Stimulated activated naive CD4-positive, alpha-beta T cell (primary cell): ENCODE measurements at places on chromosomes 7 and 10.

- DNase-seq, result no peak
Measured at GRCh38 chr10:68242051-68242450, 10.1 kb upstream of the ATOH7 start.

DNA sequence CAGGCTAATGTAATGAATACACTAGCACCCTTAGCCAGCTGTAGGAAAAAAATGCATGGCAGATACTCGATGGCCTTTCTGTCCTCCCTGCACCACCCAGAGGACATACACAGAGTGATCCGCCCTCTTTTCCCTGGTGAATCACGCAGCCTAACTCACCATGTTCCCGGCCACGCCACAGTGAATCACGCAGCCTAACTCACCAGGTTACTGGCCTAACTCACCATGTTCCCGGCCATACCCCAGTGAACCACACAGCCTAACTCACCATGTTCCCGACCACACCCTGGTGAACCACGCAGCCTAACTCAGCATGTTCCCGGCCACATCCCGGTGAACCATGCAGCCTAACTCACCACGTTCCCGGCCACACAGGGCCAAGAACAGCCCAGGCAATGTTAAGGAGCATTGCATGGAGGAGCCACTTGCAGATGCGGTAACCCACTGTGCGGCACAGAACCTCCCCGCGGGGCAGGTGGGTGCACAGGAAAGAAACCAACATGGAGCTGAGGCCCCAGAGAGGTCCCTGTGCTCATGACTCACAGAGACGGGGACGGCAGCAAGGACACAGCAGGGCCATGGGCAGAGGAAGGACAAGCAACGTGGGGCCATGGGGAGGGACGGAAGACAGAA, 508.5 kb downstream of the DNAJB6 start:
- DNase-seq, result no peak

DNA sequence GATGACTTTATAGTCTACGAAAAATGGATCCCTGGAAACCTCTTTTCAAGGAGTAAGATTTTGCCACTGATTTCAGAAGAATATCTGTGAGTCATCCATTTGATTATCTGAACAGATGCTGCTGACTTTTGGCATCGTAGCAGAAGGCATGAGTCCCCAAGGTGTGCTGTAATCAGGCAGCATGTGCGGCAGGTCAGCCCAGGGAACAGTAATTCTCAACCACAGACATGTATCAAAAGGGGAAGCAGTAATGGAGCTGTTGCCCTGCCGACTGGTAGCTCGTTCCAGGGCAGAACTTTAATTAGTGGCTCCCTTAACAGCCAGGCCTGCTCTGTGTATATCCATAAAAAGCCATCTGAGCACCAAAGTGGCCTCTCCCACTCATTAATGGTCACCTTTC, 5.7 kb upstream of the VWC2 start:
- DNase-seq, result no peak

- DNase-seq, result no peak
Measured at GRCh38 chr7:66666313-66666952, 37.8 kb downstream of the KCTD7 start.

DNA sequence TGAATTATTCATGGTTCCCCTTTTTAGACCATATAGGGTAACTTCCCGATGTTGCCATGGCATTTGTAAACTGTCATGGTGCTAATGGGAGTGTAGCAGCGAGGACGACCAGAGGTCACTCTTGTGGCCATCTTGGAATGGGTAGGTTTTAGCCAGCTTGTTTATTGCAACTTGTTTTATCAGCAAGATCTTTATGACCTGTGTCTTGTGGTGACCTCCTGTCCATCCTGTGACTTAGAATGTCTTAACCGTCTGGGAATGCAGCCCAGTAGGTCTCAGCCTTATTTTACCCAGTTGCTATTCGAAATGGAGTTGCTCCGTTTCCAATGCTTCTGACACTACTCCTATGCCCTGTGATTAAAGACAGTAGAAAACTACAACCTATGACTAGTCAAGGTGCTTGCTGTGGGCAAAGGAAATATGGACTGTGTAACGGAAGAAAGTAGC, 18.8 kb upstream of the PAXIP1 start:
- DNase-seq, result no peak

DNA sequence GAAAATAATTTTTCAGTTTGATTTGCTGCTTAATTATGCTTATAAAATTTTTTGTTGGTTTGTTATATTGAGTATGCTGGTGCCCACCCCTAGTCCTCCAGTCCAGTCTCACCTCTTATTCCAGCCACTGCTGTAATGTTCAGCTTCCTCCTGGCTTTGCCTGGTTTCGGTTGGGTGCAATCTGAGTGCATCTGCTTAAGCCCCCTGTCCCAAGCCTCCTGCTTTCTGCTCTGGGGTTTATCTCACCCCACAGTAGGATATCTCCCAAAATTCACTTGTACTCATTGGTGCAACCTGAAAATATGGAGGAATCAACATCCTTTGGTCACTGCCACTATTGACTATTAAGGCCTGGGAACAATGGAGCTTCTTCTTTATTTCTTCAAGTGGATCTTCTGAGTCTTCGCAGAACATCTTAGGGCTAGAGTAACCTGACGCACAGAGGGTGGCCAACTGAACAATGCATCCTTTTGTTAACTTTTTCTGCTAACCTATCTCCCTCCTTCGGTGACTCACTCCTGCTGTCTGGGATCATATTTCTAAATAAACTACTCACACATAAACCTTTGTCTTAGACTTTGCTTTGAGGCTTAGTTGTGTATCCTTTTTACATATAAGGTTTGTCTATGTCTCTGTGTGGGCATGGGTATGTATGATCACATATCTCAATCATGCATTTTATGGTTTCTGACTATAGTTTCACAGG, 19.1 kb upstream of the SOSTDC1 start:
- no peak for DNase-seq

DNA sequence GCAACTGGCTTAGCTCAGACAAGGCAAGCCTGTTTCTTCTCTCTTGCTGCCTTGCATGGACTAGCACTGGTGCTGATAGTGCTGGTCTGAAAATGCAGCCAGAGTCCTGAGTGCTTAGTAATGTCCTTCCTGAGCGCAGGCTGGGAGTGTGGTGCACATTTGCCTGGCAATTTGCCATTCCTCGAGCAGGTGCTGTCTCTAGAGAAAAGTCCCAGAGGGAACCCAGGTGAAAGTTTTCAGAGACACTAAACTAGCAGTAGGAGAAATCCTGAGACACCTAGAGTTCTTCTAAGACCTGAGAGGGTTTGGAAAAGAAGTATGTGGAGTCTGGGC, 1.9 kb downstream of the SFTPD start:
- no peak for DNase-seq

- DNase-seq, result no peak
Measured at GRCh38 chr7:51268859-51269258, 47.8 kb downstream of the COBL start.

- DNase-seq, result no peak
Measured at GRCh38 chr10:93438613-93439253, 43.4 kb downstream of the MYOF start.

DNA sequence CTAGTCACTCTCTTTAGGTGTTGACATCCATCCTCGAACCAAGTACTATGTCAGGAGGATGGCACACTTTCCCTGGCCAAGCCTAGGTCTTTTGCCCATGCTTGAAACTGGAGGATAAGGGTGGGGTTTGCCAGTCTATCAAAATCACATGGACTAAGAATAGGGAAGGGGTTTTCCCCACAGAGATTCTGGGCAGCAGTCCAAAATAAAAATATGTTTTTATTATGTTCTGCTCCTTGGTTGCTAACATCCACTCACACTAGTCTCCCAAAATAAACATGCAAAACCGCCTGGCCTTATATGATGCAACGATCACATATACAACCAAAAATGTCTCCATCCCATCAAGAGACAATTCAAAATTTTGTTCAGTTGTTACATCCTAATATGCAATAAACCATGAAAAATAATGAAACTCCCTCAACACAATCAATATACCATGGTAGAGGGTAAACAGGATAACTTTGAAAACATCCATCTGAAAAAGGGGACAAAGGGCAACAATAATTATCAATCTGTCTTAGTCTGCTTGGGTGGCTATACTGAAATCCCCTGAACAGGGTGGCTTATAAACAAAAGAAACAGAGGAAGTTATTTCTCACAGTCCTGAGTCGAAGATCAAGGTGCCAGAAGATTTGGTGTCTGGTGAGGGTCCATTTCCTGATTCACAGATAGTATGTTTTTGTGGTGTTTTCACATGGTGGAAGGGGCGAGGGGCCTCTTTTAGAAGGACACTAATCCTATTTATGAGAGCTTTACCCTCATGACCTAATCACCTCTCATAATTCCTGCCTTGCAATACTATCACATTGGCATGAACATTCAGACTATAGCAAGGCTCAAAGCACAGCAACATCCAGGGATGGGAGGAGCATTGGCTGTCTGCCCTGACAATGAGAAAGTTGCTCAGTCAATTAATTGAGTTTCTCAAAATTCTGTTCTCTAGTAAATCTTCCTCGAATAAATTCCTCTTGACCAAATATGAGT, 159.3 kb downstream of the ETV1 start:
- DNase-seq, result no peak

GRCh38 chr7:140039066-140039465, 23.7 kb downstream of the PARP12 start:
- DNase-seq, result no peak

- no peak for DNase-seq
Measured at GRCh38 chr7:5255832-5256231, 26.9 kb upstream of the SLC29A4 start.

DNA sequence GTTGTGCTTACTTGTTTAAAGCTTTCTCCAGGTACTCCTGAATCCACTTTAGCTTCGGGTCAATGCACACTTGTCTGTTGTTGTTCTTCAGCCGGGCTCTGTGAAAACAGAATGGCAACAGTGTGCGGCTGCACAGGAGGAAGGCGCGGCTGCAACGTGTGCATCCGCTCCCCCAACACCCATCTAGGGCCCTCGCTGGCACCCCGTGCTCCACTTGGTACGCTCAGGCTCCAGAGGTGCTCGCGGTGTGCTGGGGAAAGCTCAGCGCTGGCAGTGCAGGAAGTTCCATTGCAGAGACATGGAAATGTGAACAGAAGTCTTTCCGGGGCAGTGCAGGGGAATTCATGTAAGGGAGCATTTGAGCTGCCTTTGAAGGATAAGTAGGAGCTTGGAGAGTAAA, 6.3 kb downstream of the CXCL12 start:
- no peak for DNase-seq

GRCh38 chr7:91633013-91633441, 247.5 kb downstream of the MTERF1 start:
- no peak for DNase-seq

DNA sequence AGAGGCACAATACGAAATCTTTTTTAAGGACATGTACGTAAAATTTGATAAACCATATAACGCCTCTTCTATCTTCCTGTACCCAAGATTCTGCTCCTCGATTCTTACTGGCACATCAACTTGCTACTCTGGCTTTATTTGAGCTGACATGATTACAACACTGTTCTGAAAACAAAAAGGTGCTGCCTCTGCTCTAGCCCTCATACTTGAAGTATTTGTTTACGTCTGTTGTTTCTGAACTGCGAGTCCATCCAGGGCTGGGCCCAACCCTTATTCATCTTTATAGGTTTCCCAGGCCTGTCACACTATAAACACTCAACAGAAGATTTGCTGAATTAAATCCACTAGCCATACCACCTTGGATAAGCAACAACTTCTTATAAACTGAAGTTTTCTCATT, 96.2 kb upstream of the SVIL start:
- DNase-seq, result no peak

DNA sequence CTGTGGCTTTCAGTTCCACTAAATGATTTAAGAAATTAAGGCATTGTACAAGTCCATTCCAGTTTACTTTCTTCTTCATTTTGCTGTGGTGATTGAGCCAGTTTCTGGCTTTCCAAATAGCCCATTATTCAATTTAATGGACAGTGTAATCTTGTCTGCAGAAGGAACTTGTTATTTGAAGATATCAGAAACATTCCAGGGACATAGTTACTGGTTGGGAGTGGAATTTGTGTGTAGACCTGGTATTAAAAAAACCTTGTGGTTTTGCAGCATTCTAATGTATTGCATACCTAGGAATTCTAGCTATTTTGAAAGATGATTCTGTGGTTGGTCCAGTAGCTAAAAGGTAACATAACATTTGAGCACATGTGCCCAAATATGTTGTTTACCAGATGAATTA, 72.2 kb downstream of the MCU start:
- no peak for DNase-seq

- no peak for DNase-seq
Measured at GRCh38 chr7:49714182-49714581, 59.3 kb upstream of the VWC2 start.

- DNase-seq, result no peak
Measured at GRCh38 chr10:94027197-94027596, 33.5 kb downstream of the PLCE1 start.

DNA sequence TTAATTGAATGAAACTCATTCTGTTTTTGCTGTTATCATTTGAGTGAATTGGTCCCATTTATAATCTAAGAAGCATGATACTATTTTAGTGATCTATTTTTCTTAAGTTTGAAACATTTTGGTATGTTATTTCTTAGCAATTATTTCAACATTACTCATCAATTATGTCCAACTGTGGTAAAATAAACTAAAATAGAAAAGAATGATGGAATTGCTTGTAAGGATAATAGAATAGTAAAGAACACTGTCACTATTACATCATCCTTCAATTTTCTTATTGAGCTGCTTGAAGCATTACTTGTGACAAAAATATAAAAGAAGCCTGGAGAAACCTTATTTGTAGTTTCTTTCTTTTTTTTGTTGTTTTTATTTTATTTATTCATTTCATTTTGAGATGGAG, 42.4 kb downstream of the ZNF487 start:
- no peak for DNase-seq

GRCh38 chr7:108598914-108599580, 29.4 kb downstream of the DNAJB9 start:
- no peak for DNase-seq

DNA sequence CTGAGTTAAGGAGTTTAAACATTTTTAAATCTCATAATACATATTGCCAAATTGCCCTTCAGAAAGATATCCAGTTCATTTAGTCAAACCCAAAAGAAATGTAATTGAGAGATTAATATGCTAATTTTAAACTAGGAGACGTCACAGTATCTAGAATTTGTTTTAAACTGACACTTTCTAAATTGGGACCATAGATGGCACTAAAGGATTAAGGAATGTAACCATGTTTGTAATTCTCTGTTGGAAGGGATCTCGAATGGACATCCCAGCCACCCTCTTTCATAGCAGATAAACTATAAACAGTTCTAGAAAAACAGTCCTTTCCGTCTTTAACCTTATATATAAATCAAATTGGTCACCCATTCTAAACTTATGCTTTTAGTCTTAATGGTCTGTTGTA, 30.0 kb upstream of the SAMD9L start:
- DNase-seq, result no peak

GRCh38 chr10:62541811-62542210, 167.6 kb downstream of the ZNF365 start:
- no peak for DNase-seq

- DNase-seq, result no peak
Measured at GRCh38 chr10:89390476-89391225, 1.8 kb upstream of the IFIT1 start.

- DNase-seq, result peak; percentile 48
Measured at GRCh38 chr7:30478349-30479201, at the start of gene NOD1. Gene NOD1 (minus strand): TSS chr7:30478784. CDS start chr7:30456921, 21,863 bp downstream.

DNA sequence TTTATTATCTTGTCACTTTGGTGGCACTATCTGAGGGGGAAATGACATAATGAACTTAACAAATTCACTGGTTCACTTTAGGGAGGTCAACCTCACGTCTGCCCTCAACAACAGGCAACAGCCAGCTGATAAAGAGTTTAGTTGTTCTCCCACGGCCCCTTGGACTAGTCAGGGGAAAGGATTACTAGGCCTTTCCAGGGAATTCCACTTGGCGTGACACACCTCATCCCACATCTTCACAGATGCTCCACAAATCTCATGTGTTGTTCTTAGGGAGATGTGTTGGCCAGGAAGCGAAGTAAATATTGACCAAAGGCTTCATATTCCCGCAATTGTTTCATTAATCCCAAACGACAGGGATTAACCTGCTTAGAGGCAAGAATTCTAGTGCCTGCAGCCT, 183.5 kb upstream of the CDCA7L start:
- DNase-seq, result no peak
